ENCODE measurements at places on chromosomes 12 and 14.

DNA sequence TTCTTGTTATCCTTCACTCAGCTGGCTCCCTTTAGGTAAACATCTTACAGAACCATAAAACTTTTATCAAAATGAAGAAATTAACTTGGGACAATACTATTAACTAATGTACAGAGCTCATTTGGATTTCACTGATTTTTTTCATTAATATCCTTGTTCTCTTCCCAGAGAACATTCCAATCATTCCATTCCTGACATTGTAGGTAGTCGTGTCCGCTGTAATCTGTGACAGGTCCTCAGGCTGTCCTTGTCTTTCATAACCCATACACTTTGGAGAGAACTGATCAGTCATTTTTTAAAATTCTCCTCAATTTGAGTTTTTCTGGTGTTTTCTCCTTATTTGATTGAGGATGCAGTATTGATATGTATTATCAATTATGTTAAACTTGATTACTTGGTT is 916.8 kb downstream of the GALC start:
- DNase-seq, result no peak

GRCh38 chr12:21676776-21677175 is 19.1 kb upstream of the LDHB start:
- no peak for DNase-seq

DNA sequence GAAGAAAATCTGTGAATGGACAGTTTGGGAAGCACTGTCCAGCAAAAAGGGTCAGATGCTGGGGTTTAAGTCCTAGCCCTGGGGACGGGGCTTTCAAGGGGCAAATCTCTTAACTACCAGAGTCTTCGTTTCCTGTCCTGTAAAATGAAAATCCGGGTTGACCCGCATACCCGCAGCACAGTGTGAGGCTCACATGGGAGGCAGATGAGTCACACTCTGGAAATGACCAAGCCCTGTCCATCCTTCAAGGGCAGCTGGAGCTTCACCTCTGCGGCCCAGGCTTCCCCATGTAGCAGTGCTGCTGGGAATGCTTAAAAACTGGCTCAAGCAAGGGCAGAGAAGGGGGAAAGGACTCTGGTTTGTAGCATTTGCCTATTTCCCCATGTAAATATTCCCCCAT is 19.0 kb downstream of the FAM181A start:
- DNase-seq, result no peak

- peak; percentile 63 for DNase-seq
Observed at GRCh38 chr14:56324856-56325699, 206.9 kb downstream of the PELI2 start.

GRCh38 chr12:92794814-92795213 is 92.0 kb downstream of the PLEKHG7 start:
- DNase-seq, result no peak

- no peak for DNase-seq
Observed at GRCh38 chr12:101832030-101832429, 1.3 kb upstream of the GNPTAB start.

DNA sequence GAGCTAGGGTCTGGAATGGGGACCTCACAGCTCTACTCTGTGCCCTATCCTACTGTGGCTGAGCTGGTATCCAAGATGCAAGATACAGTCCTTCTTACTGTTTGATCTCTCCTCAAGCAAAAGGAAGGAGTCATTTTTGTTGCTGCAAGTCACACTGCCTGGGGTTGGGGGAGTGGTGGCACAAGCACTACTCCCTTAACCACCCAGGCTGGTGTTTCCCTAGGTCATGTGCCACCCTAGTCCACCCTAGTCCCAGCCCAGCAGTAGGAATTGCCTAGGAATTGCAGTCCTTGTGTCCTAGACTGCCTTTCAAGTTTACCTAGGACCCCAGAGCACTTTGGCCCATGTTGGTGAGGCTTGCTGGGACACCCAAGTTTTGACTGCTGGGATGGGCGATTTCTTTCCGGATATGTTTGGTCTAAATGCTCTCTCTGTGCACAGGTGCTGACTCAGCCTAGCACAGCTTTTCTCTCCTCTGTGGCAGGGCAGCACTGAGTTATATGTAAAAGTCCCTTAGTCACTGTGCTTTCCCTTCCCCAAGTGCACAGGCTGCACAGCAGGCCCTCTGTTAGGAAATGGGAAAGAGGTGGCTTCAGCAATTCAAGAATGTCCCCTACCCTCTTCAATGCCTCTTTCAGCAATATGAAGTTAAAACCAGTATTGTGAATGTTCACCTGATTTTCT is 54.9 kb downstream of the SLC6A15 start:
- DNase-seq, result no peak

DNA sequence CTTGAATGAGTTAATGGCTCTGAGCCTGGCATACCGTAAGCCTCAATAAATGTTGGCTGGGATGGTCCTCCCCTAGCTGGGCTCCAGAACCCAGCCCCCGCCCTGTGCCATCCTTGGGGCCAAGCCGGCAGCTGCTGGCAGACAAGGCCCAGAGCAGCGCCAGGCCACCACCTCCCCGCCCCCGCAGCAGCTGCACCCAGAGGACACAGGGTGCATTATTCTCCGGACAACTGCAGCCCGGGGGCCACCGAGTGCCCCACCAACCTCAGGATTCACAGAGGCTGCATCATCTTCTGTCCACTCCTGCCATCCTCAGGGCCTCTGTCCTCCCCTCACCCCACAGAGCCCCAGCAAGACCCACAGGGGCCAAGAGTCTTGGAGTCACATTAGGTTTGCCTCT is 92.7 kb downstream of the NCOR2 start:
- DNase-seq, result no peak

DNA sequence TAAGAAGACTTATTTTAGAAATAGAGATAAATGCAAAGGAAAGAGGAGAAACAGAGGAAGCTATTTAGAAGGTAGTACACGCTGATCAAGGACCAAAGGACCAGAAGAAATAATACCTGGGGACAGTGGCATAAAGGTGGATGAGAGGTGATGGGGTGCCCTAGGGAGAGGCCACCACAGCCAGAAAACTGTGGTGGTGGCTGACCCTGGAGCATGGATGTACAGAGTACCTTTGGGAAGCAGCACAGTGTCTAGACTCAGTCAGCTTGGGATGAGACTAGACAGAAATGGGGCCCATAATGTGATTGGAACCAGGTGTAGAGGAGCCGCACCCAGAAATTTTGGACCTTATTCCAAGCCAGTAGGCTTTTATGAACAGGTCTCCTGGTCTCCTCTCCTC is 17.2 kb downstream of the RASSF8 start:
- DNase-seq, result no peak

- DNase-seq, result no peak
Observed at GRCh38 chr14:61654026-61654425, 41.3 kb upstream of the HIF1A start.

GRCh38 chr14:65915125-65915524 is 502.6 kb downstream of the FUT8 start:
- no peak for DNase-seq

DNA sequence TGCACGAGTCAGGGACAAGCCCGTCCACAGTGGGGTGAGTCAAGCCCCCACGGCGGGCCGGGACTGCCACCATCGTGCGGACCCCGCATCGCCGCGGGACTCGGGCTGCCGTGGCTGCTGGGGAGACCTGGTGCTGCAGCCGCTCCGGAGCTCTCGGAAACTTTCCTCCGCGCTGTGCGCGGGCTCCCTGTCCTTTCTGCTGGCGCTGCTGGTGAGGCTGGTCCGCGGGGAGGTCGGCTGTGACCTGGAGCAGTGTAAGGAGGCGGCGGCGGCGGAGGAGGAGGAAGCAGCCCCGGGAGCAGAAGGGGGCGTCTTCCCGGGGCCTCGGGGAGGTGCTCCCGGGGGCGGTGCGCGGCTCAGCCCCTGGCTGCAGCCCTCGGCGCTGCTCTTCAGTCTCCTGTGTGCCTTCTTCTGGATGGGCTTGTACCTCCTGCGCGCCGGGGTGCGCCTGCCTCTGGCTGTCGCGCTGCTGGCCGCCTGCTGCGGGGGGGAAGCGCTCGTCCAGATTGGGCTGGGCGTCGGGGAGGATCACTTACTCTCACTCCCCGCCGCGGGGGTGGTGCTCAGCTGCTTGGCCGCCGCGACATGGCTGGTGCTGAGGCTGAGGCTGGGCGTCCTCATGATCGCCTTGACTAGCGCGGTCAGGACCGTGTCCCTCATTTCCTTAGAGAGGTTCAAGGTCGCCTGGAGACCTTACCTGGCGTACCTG is 1.1 kb downstream of the PDE3A start:
- DNase-seq, result no peak

DNA sequence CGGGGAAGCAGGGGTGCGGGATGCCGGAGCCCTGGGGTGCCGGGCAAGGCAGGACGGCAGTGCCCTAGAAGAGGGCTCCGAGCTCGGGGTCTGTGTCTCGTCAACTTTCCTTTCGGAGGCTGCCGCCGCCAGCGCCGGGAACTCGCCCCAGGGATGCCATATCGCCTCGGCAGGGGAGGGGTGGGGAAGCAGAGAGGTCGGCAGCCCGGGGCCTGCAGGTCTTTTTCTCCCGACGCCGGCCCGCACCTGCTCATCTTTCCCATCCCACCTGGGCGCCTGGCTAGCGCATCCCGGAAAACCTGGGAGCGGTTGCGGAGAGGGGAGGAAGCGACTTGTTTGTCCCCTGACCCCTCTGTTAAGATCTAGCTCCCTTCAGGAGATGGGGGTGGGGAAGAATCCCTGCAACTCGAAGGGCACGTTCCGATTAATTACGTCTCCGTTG is 547 bp downstream of the CNTN1 start:
- DNase-seq, result peak; percentile 58

DNA sequence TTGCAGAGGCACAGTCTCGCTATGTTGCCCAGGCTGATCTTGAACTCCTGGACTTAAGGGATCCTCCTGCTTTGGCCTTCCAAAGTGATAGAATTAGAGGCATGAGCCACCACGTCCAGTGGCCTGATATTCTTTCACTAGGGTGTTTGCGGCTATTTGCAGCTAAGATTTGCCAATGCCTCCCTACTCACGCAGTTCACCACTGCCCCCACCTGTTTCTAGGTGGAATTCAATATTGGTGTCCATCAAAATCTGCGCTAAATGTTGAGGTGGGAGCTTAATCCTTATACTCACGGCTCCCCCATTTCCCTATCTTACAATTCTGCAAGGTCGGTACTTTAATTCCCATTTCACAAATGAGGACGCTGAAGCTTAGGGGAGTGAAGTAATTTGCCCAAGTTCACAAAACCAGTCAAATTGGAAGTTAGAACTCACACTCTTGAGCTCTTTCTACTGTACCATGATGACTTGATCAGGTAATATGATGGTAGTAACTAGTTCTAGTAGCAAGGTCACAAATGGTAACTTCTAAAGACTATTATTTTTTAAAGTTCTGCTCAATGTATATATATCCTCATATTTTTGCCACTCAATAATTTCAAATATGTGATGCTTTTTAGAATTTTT is 22.1 kb upstream of the LRRC9 start:
- DNase-seq, result peak; percentile 51

GRCh38 chr14:77882098-77882497 is 82.2 kb downstream of the ADCK1 start:
- peak; percentile 99 for DNase-seq

DNA sequence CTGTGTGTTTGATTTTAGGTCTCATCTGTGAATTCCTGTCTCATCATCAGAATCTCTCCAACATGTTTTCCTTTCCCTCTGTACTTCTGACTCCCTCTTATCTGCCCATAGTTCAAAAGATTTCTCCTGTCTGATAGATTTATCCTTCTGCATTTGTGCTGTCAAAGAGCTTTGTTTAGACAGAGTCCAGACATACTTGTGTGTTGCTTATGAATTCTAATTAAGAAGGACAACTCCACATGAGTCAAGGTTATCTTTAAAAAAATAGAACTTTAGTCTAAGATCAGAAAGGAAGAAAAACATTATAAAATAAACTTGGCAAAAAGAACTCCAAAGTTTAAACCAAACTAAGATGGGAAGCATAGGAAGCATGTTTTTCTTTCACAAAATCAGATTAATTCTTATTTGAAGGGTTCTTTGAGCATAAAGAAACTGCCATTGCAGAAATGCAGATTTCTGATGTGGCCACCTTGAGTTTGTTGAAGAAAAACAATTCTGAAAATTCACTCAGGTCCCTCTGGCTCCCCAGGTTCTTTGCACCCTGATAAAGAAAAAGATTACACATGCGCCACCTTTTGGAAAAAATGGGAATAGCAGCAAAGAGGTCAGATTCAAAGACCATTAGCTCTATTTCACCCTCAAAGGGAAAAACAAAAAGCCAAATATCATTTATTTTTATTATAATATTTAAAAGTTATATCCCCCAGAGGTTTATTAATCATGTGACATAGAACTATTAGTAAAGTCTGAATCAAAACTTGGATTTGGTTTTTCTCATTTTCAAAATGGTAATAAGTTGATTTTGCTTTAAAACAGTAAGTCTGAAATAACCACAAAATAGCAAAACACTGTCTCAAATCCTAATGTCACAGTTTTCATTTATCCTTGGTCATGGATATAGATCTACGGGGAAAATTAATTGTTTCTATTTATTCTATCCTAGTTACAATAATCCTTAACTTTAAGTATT is 143.7 kb upstream of the DCN start:
- DNase-seq, result peak; percentile 12

GRCh38 chr14:37830271-37830670 is 234.8 kb downstream of the TTC6 start:
- no peak for DNase-seq

DNA sequence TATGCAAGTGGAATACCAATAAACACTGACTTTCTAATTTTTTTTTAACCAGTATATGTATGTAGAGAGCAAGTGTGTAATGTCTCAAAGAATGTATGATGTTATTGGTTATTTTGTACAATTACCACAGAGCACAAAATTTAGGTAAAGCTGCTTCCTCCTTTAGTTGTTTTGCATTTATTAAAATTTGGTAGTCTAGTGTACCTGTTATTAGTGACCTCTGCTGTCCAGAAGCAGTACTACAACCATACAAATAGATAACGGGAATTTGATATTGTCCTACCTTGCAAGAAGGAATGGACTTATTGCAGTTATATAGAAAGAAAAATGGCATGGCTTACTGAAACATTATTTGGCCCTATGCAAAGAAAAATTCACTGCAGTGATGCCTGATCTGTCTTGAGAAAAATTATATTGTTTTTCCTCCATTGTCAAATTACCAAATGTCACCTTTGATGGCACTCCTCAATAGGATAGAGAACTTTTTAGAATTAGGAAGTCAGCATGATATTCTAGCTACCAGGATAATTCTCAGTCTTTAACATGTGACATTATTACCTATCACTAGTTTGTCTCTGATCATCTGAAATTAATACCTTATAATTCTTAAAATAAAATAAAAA is 153.9 kb upstream of the RMST start:
- peak; percentile 56 for DNase-seq

GRCh38 chr14:32588448-32589320 is 259.6 kb downstream of the AKAP6 start:
- DNase-seq, result no peak

GRCh38 chr12:80707830-80708258 is 410 bp downstream of the MYF6 start:
- no peak for DNase-seq

- DNase-seq, result no peak
Observed at GRCh38 chr14:72844524-72844923, 49.4 kb downstream of the DPF3 start.

GRCh38 chr14:98906123-98906995 is 365.6 kb downstream of the BCL11B start:
- no peak for DNase-seq

GRCh38 chr14:69673578-69674305 is 62.3 kb downstream of the SUSD6 start:
- no peak for DNase-seq

GRCh38 chr12:46830731-46831334 is 5.0 kb upstream of the SLC38A4 start:
- no peak for DNase-seq
